ENCODE measurements at places on chromosomes 4 and X.

DNA sequence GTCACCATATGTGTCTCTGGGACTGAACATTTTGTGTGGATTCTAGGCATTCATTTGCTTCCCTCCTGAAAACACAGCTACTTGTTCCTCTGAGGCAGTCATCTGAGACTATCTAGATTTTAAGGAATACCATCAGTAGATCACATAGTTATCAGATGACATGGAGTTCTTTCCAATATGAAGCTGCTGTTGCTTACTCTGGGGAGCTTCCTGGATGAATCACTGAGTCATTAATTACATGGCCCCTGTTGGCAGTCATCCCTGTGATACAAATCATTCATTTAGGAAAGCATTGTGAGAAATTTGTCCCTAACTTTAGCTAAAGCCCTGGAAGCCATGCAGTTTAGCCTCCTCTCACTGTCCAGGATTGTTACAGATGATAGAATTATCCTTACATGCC lies 98.2 kb upstream of the ARSJ start:
- DNase-seq = no peak

GRCh38 chr4:52728691-52729240 lies 22.5 kb downstream of the ERVMER34-1 start:
- no peak for DNase-seq

- no peak for DNase-seq
These were observed 38.0 kb downstream of the APBB2 start for GRCh38 chr4:41176340-41176739.

DNA sequence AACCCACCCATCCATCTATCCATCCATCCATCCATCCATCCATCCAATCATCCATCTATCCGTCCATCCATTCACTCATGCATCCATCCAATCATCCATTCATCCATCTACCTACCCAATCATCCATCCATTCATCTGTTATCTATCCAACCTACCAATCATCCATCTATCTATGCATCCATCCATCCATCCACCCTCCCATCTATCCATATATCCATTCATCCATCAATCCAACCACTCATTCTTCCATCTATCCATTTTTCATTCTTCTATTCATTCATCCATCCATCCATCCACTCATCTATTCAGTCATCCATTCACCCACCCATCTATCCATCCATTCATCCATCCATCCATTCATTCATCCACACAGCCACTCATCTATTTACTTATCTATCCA lies 80.1 kb upstream of the SHOX start:
- no peak for DNase-seq

Measured in NCI-H510A (cell line).